ENCODE measurements at places on chromosomes 4 and X.
A peak's percentile ranks its signal among the peaks of the same experiment; 100 is the strongest.

DNA sequence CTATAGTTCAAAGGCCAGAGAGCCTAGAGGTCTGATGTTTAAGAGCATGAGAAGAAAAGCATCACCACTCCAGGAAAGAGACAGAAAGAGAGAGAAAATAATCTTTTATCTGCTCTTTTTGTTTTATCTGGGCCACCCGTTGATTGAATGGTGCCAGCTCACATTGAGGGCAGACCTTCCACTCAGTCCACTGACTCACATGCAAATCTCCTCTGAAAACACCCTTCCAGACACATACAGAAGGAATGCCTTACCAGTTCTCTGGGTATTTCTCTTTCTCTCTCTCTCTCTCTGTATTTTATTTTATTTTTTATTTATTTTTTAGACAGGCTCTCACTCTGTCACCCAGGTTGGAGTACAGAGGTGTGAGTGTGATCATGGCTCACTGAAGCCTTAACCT is 252.5 kb downstream of the DTHD1 start:
- DNase-seq, result no peak

DNA sequence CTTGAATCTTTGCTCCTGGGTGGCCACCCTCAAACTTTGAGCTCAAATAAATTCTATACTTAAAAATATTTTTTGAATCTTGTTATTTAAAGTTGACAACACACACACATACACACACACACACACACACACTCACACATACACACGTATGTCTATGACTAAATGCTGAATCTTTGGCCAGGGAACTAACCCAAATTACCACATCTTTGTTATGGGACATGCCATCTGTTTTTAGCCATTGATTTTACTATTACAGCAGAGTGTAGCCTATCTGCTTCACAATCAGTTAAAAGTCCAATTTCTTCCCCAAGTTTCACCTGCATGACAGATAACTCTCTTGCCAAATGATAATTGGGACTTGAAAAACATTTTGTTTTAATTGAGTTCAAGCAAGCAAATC is 45.0 kb upstream of the USP46 start:
- DNase-seq, result no peak

DNA sequence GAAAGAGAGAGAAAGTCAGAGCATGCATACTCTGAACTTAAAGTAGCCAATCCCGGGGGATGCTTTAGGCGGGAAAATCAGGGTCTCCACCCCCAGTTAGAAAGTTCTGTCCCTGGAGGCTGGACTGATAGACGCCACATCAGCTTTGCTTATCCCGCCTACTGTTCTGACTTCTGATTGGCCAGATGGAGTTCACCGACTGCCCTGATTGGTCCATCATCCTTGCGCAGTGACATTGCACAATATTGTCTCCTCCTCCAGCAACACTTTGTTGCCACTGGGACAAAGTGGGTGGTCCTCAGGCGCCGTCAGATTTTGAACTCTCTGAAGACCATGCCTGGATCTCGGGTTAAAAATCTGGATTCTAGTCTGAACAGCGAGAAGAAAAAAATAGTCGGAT is 50.3 kb downstream of the SSX3 start:
- no peak for DNase-seq

DNA sequence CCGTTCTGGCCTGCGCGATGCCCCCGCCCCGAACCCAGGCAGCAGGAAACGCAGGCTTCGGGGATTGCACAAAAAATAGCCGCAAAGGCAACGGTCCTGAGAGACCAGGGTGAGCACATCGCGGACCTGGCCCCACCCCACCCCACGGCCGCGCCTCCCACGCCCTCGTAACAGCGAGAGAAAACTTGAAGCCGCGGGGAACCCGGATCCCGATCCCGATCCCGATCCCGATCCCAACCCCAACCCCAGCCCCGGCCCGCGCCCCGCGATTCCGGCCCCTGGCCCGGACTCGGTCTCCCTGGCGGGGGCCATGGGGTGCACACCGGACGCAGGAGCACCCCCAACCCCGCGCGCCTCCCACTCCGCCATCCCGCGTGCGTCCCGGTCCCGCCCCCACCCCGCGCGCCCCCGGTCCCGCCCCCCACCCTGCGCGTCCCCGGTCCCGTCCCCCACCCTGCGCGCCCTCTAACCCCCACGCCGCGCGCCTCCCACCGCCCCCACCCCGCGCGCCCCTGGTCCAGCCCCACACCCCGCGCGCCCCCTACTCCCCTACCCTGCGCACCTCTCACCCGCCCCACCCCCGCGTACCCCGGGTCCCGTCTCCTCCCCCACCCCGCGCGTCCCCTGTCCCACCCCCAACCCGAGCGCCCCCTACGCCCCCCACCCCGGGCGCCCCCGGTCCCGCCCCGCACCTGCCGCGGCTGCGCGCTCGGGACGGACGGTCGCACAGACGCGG is 29.0 kb downstream of the NOP14 start:
- DNase-seq, result peak; percentile 36

- no peak for DNase-seq
These were observed 71.6 kb upstream of the TEX13D start for GRCh38 chrX:124260845-124261244.

- no peak for DNase-seq
These were observed 302.9 kb upstream of the FAM241A start for GRCh38 chr4:111842336-111842735.

GRCh38 chrX:14607446-14607985 is 78.2 kb downstream of the GLRA2 start:
- no peak for DNase-seq

- no peak for DNase-seq
These were observed 218.9 kb upstream of the PPP1R2C start for GRCh38 chrX:42996861-42997260.

GRCh38 chrX:132622130-132622529 is 133.3 kb upstream of the MBNL3 start:
- no peak for DNase-seq

DNA sequence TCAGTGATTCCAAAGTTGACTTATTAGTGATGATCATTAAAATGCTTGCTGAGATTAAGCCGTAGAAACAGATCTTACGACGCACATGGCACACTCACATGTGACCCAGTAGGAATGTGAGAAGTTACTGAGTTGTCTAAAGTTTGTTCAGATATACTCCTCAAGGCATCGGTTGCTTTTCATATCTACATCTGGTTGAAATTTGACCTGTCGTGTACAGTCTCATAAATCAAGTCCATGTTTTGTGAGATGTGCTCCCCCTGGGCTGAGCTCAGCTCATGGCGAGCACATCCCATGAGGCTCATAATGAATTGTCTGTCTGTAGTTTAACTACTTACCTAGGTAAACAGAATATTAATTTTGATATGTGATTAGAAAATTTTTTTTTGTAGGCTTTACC is 67.0 kb downstream of the TNIP2 start:
- DNase-seq, result no peak

DNA sequence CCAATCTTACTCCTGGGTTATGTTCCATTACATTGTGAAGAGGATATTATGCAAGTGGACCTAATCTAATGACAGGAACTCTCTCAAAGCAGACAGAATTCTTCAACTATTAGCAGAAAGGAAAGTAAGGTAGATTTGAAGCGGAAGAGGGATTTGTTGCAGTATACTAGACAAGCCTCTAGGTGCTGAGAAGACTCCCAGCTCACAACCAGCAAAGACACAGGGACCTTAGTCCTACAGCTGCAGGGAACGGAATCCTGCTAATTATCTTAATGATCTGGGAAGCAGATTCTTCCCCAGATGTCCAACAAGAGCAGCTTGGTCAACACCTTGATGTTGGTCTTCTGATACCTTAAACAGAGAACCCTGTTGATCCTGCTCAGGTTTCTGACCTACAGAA is 73.6 kb downstream of the STK32B start:
- DNase-seq, result no peak

DNA sequence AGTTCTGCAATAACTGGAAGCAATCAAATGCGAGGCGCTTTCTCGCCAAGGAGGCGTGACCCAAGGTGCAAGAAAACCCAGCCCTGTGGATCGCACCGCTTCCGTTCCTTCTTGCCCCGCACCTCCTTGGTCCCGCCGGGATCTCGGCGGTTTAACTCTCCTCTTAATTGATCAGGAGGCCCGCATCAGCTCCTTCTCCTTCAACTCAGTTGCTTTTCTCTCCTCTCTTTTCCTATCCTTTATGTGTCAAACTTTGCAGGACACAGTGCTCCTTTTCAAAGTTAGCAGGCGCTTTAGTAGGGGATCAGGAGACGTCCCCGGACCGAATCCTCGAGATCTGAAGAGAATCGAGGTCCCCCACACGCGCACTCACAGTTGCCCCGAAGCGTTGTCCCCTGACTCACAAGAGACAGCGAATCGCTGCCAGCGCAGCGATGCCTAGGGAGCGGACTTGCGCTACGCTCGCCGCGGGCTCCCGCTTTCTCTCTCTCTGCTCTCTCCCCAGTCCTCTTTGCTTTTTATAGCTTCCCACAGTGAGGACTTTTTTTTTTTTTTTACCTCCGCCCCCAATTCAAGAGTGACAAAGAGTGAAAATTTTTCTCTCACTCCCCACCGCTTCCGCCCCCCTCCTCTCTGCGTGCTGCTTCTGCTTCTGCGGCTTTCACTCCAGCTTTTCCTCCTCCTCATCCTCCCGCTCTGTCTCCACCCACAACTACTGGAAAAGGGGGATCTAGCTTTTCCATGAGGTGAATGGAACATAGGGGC is at the start of gene DKK2:
DKK2 (minus strand) TSS at position 495 of the 765 bp plus-strand sequence. CDS start 722 bp downstream, outside the sequence.
- no peak for DNase-seq

DNA sequence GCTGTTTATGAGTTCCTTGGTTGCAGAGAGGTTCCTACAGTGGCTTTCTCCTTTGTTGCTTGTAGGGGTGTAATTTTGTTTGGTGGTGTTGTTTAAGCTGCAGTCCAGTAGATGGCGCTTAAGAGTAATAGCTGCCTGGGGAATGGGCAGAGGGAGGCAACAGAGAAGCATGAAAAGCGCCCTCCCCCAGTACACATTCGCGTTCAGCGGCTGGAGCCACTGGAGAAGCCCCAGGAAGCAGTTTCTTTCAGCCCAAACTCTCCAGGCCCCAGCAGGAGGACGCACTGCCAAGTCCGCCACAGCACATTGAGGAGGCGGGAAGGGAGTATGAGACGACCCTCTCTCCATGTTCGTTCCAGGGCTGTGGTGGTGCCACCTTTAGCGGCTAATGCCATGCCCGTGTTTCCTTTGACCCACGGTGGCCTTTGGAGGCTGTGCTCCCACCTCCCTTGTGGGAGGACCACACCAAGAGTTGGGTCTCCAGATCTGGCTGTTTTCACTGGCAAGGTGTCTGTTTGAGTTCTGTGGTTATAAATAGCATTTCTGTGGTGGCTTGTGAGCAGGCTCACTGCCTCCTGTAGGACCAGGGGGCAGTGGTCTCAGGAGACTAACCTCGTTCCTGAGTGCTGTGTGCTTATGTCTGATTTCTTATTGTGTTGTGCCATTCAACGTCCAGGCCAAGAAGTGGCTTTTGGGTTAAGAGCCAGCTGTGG is 252.3 kb downstream of the ARHGAP10 start:
- DNase-seq, result no peak

- no peak for DNase-seq
These were observed 26.5 kb downstream of the HCCS start for GRCh38 chrX:11137543-11138139.

- no peak for DNase-seq
These were observed 544.6 kb upstream of the HS3ST1 start for GRCh38 chr4:11973270-11973669.

DNA sequence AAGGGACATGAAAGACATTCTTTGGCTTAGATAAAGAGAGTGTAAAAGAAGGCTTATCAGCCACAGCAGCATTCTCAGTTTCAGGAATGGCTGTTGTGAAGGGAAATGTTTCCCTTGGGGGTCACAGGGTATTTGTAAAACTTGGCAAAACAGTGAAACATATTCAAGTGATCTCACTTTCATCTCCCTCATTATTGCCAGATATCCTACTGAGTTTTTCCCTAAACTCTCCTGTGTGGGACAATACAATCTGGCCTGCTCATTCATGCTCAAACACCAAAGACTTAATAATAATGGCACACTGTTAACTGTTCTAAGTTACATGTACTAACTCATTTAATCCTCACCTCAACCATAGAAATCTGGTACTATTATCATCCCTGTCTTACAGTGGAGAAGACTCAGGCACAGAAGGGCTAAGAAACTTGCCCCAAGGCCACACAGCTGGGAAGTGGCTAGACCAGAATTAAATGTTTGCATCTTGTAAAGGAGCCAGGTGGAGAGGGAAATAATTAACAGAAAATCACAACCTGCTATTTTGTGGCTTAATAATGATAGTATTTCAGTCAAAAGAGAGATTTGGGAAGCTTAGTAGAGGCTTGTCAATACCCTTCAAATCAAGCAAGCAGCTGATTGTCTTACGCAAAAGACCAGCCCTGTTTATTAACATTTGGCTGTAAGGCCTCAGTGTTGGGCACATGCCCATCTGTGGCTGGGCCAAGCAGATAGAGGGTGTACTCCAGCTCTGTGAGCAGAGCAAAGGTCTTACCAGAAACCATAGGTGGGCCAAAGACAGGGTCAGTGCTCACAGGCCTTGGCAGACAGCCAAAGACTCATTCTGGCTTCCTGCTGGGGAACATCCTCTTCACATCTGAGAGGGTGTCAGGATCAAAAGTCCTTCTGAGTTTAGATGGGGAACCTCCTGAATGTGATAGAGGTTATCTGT is 17.3 kb downstream of the SMPX start:
- DNase-seq, result no peak

DNA sequence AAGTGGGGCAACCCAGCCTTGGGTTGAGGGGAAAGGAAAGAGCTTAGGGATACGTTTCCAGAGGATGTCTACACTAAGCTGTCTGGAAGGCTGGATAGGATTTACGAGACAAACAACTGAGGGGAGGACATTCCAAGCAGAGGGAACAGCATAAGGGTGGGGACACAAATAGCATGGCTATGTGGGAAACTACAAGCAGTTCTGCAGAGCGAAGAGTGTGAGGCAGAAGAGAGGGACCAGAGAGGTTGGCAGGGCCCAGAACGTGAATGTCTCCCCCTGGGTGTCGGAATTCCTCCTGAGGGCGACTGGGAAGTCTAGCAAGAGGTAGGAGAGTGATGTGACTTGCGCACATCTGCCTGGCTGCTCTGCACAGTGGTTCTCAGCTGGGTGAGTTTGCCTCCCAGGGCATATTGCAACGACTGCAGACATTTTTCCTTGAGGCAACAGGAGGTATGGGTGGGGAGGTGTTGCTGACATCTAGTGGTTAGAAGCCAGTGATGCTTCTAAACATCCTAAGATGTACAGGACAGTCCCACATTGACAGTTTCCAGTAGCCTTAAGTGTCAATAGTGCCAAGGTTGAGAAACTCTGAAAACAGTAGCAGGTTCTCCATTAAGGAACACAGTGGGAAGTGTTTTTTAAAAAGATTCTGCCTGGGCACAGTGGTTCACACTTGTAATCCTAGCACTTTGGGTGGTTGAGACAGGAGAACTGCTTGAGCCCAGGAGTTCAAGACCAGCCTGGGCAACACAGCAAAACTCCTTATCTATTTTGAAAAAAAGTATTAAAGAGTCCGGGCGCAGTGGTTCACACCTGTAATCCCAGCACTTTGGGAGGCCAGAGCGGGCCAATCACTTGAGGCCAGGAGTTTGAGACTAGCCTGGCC is 9.2 kb downstream of the NDUFA1 start:
- no peak for DNase-seq
